ENCODE measurements at places on chromosomes 3 and 15.

DNA sequence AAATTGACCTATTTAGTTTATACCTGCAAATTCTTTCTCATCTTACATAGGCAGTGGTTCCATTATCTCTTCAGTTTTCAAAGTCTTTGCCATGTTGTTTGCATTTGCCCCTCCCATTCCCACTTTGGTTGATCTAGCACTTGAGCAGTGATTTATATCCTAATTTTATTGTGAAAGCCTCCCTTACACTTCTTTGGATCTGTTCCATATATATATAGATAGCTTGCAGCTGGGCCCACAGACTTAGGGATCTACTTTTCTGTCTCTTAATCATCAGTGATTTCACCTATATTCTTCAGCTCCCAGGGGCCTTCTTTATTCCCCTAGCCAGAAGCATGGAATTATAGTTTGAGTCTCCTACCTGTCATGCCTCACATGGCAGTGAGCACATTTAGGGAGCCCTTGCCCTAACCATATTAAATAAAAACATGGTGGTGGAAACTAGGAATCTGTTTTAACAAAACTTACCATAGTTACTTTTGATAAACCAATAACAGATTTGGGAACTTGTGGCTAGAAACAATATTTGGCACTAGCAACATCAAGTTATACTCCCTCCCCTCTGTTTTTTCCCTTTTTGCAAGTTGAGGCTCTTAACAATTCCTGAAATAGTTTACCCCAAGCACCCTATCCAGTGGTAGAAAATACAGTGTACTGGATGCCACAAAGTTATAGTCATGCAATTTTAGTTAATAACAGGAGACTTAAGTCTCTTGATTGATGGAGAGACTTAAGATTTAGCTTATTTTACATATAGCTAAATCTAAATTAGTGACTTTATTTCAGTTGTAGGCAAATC is 41.7 kb downstream of the ARIH1 start:
- no peak for DNase-seq

DNA sequence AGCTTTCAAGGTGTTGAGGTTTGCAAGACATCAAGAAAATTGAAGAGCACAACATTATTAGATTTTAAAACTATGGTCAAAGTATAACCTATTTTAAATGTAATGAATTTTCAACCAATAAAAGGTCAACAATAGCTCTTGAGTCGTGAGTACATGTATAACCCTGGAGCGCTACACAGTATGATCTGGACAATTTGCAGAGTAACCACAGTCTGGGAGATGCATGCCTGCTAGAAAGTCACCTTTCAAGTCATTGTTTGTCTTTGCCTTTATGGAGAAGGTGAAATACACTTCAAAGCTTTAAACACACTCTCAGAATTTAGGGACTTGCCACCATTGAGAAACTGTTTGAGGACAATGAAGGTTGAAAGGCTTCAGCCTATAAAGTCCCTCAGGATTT is 112.6 kb upstream of the ALCAM start:
- DNase-seq: no peak

DNA sequence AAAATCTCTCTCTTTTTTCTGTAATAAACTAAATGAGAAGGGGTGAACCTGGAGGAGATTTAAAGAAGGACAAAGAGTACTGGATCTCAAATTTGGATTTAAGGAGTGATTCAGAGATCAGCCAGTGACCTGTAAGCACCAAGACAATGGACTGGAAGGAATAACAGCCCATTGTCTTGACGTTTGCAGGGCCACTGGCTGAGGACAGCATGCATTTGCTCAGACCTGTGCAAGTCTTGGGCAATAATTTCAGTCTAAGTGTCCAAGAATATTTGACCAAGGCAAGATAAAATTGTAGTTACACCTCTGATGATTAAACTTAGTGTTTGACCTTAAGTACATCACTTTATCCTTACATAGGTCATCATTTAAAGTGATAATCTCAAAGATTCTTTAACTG is 55.8 kb upstream of the OSTN start:
- DNase-seq: no peak

DNA sequence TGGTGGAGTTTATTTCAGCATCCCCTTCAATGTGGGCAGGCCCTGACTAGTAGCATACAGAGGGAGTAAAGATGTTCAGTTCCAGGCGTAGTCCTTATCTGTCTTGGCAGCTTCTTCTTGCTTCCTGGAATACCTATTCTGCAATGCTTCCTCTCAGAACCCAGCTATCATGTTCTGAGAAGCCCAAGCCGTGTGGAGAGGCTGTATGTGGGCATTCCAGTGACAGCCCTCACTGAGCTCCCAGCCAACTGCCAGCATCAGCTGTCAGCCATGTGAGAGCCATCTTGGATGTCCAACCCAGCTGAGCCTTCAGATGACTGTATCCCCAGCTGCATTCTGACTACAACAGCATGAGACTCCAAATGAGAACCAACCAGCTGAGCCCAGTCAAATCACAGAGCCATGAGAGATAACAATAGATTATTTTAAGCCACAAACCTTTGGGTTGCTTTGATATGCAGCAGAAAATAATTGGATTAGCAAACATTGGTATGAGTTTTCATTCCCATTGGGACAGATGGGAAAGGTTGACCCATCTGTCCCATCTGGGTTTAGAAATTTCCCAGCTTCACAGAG is 8.4 kb upstream of the CMTM7 start:
- no peak for DNase-seq

DNA sequence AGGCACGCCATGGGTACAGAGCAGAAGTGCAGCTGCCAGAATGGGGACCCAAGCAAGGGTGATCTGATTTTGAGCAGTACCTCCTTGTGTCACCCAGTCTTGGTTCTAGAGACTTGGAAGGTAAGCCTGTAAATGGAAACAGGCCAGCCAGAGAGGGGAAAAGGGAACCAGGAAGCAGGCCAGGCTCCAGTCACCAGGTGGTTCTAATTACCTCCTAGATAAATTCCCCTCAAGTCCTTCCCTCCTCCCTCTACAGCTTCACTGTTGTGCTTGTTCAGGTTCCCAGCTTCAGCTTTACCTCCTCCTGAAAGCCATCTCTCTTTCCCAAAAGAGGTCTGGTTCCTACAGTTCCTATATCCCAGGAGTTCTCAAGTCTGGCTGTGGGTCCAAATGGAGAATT is 58.8 kb upstream of the SLC7A14 start:
- DNase-seq: no peak

Data from GM06990 (cell line).